ENCODE measurements at places on chromosomes 1 and 21. TPM values are rescaled to one million over a fixed set of nuclear protein-coding genes. Genes with fewer than 3 reads are reported as not detected.

The BTF3L4 gene
- total RNA-seq, result 25.5 TPM

The RXFP4 gene
- not detected for total RNA-seq

The G0S2 gene
- 4.0 TPM for total RNA-seq

The PRELP gene
- total RNA-seq, result not detected

The CLCNKB gene
- total RNA-seq, result 0.17 TPM

The FMN2 gene
- total RNA-seq, result 4.4 TPM

The KRTAP12-2 gene
- not detected for total RNA-seq

The LRRC53 gene
- total RNA-seq, result not detected

The MRPS14 gene
- total RNA-seq, result 27.8 TPM

The ROR1 gene
- 8.5 TPM for total RNA-seq

The CRYBG2 gene
- total RNA-seq, result 0.90 TPM

The APOBEC4 gene
- total RNA-seq, result not detected

The ANKRD65 gene
- total RNA-seq, result not detected

The CD1E gene
- not detected for total RNA-seq

The HHIPL2 gene
- 12.3 TPM for total RNA-seq

The ELAPOR1 gene
- total RNA-seq, result 0.38 TPM

The CFAP107 gene
- total RNA-seq, result not detected

The CLDN19 gene
- not detected for total RNA-seq

The MATN1 gene
- not detected for total RNA-seq

The PRAMEF15 gene
- total RNA-seq, result not detected

The NBPF4 gene
- 0.12 TPM for total RNA-seq

The FNDC5 gene
- 0.23 TPM for total RNA-seq

The VTCN1 gene
- not detected for total RNA-seq

The TRIM62 gene
- total RNA-seq, result 2.1 TPM

The ZNF436 gene
- total RNA-seq, result 6.7 TPM

The KIF14 gene
- 10.9 TPM for total RNA-seq

The KCNJ15 gene
- total RNA-seq, result 0.07 TPM

The AADACL4 gene
- total RNA-seq, result not detected

The BLACAT1 gene
- total RNA-seq, result not detected

The BROX gene
- total RNA-seq, result 22.6 TPM

The FAM72C gene
- total RNA-seq, result 6.9 TPM

The LAX1 gene
- not detected for total RNA-seq

The ARTN gene
- 0.52 TPM for total RNA-seq

The CSF3R gene
- total RNA-seq, result not detected

The OPTC gene
- total RNA-seq, result not detected

The GBP2 gene
- 0.98 TPM for total RNA-seq

The RUNX1 gene
- 7.4 TPM for total RNA-seq

The MTOR gene
- 13.8 TPM for total RNA-seq

The PALMD gene
- 0.11 TPM for total RNA-seq

The SPRR5 gene
- total RNA-seq, result not detected

The MYBPH gene
- total RNA-seq, result not detected

The SPRR2E gene
- total RNA-seq, result not detected

The GOLT1A gene
- 4.6 TPM for total RNA-seq

The XCL1 gene
- total RNA-seq, result not detected

The FMO2 gene
- not detected for total RNA-seq

The EPHA2 gene
- total RNA-seq, result 125 TPM

Data from A549 treated with ZK216348 at 1 μM for 4 hours (cell line).